CD8-positive, alpha-beta memory T cell (primary cell): ENCODE measurements at places on chromosomes 7 and 10.

GRCh38 chr7:17625043-17625442 lies 315.3 kb downstream of the SNX13 start:
- no peak for DNase-seq

- no peak for DNase-seq
Observed at GRCh38 chr7:102061981-102062390, 224.7 kb upstream of the SH2B2 start.

GRCh38 chr10:35412003-35412723 lies 75.9 kb downstream of the CCNY start:
- DNase-seq, result no peak

DNA sequence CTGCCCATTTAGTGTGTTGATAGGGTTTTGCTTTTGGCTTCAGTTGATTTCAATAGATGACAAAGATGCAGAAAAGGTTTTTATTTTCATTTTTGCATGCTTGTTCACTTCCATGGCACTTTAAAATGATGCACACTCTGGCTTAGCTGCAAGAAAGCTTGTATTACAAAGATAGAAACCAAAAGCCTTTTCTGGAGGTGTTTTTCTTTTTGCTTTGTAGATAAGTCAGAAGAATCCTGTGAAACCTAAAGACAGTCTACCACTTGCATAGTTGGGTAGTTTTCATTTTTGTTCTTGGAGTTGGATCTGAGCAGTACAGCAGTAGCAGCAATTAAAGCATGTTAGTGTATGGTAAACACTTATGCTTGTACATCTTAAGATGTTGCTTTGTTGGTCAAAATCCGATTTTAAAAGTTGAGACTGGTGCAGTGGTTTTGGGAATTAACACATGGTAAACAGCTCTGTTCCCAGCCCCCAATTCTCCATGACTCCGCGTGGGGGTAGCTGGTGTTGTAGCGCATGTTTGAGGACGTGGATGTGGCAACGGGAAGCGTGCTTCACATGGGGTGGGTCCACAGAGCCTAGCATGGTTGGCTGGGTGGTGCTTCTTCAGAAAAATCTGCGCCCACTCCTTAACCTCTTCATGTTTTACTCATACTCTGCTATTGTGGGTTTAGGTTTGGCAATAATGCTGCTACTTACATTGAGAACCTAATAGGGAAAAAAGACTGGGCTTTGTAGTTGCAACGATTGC lies 19.8 kb downstream of the CCNY start:
- no peak for DNase-seq

GRCh38 chr10:123496996-123497660 lies 169.0 kb upstream of the GPR26 start:
- no peak for DNase-seq

DNA sequence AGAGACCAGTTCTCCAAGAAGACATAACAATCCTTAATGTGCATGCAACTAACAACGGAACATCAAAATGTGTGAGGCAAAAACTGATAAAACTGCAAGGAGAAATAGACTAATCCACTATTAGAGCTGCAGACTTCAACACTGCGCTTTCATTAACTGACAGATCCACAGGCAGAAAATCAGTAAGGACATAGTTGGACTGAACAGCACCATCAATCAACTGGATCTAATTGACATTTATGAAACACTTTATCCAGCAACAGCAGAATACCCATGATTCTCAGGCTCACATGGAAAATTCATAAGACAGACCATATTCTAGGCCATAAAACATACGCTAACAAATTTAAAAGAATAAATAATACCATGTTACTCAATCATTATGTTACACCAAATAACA lies 21.6 kb upstream of the ATP6V0A4 start:
- no peak for DNase-seq

- no peak for DNase-seq
Observed at GRCh38 chr7:140122965-140123364, 53.8 kb downstream of the KDM7A start.

DNA sequence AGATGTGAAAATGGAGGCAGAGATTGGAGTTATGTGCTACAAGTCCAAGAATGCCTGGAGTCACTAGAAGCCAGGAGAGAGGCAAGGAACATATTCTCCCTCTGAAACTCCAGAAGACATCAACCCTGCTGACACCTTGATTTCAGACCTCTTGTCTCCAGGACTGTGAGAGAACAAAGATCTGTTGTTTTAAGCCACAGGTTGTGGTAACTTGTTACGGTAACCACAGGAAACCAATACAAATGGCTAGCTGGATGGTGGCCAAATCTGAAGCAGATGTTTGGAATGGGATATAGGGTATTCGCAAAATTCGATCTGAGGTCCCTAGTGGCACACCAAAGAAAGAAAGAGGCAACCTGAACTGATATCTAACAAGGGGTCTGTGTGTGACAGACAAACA lies 129.0 kb downstream of the HERPUD2 start:
- DNase-seq, result no peak

GRCh38 chr7:27656724-27657123 lies 6.0 kb downstream of the HIBADH start:
- no peak for DNase-seq

GRCh38 chr7:127819975-127820731 lies 168.2 kb downstream of the SND1 start:
- no peak for DNase-seq

GRCh38 chr10:113788604-113789083 lies 37.2 kb downstream of the PLEKHS1 start:
- DNase-seq, result no peak

DNA sequence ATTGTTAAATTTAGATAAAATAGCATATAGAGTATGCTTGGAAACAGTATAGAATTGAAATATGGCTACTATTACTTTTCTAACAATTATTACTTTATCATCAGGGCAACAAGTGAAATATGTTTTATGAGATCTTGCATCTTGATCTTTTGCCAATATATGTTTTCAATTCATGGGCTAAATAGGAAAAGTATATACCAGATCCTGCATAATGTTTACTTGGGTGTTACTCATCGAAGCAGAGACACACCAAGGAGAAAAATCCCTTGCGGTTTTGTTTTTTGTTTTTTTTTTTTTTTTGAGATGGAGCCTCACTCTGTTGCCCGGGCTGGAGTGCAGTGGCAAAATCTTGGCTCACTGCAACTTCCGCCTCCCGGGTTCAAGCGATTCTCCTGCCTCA lies 541.4 kb downstream of the SUGCT start:
- no peak for DNase-seq

DNA sequence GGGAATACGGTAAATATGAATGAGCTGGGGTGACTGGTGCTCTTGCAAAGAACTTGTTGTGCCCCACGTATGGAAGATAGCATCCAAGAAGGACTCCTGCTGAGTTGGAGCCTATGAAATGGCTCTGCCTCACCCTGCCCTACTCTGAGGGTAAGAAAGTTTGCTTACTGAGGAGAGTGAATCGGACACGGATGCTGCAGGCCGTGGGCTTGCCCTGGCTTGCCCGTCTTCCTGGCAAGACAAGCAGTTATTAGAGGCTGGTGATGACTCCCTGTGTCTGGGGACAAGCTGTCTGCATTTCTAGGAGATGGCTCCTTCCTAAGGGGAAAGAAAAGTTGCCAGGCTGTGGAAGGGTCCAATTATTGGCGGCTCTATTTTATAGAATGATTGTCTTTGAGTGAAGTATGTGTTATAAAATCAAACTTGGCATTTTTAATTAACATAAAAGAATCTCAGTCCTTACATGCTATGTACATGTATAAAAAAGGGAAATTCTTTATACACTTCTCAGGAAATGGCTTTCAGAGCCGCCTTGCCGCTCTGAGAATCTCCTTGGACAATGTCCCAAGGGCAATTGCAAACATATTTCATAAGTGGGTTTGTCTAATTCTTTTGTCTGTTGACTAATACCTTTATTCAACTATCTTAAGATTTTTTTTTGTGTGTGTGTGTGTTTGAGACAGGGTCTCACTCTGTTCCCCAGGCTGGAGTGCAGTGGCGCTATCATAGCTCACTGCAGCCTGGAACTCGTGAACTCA lies 64.6 kb downstream of the CYP26A1 start:
- DNase-seq, result no peak

- no peak for DNase-seq
Observed at GRCh38 chr10:132521041-132521465, 16.5 kb upstream of the INPP5A start.

DNA sequence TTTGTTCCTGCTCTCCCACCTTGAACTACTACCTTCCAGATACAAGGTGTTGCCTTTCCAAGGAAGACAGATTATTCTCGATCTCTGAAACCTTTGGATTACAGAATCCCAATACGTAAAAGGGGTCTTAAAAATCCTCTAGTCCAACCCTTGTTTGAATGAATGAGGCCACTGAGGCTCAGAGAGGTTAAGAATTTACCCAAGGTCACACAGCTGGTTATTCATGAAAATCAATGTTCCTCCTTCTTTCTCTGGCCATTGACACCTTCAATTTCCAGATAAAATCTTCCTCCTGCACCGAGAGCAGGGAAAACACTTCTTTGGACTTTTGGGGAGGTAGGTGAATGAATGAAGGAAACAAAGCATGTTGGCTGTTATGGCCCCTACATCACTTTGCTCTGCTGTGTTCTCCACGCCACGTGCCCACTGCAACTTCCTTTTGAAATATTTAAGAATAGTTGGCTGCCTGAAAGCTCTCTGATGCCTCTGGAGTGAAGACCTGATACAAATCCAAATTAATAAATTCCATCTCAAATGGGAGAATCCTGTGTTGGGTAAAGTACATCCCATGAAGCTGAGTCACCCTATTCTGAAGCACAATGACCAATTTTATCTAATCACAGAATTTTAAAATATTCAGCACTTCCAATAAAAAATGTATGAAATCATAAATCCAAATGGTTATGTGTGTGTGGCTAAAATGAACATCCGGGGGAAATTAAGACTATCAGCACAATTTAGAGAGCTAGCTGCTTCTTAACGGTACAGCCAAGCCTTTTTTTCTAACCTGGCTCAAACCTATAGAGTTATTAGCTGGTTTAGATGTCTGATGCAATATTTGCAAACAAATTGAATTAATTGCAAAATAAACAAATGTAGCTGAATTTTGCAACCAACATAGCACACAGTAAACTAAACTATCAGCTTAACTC lies 7.3 kb downstream of the SVIL start:
- no peak for DNase-seq

DNA sequence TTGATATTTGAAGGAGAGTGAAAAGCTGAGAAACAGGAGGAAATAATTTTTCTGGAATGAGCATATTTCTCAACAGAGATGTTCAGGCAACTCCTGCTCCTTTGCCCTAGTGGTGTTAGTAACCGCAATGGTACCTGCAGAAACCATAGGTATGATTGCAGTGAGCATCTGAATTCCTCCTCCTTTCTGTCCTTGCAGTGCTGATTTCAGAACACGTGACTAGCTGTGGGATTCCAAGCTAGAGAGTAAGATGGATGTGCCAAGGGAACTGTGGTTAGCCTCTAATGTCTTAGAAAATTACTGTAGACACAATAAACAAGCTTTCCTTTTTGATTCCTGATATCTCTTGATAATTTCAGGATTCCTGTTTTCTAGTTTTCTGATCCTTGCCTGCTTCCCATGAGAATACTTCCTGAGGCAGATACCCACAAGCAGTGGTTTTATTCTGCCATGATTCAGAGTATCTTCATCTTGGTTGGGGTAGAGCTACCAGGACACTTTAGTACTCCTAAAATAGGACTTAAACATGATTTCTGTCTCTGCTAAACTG lies 27.5 kb downstream of the LRGUK start:
- no peak for DNase-seq

DNA sequence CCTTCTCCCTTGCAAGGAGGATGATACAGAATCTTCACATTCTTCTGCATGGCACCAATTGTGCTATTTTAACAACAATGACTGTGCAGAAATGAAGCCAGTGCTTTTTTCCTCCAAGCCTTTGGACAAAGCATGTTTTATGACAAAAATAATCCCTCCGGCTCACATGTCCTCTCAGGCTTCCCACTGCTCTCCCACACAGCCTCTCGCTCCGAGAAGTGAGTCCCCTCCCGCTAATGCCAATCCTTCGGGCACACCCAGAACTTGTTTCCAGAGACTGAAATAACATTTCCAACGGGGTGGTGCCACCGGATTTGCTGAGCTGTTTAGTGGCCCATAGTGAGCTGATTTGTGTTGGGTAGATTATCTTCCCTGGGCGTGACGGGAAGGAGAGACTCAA lies 35.8 kb downstream of the RBM17 start:
- DNase-seq, result no peak

DNA sequence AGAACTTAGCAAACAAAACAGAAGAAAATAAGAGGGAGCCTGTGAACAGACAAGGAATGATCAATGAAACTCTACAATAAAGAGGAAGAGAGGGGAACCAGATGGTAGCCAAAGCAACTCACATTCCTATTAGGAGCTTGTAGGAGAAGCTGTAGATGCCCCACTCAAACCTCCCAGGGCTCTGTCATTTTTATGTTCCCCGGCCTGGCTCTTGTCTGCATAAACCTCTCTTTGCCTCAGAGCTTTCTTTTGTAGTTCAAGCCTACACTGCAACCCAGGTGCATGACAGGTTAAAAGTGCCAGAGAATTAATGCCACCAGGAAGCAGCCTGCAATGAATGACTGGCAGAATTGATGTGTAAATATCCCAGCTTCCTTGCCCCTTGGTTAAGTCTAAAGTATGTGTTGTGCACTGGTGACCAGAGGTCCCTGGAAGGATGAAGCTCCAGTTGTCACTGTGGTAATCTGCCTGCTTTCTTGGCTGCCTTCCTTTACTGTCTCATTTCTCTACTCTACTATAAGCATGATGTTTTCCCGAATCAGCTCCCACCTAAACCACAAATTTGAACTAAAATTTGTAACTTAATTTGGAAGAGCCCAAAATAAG lies 40.4 kb downstream of the HDAC9 start:
- DNase-seq, result no peak

DNA sequence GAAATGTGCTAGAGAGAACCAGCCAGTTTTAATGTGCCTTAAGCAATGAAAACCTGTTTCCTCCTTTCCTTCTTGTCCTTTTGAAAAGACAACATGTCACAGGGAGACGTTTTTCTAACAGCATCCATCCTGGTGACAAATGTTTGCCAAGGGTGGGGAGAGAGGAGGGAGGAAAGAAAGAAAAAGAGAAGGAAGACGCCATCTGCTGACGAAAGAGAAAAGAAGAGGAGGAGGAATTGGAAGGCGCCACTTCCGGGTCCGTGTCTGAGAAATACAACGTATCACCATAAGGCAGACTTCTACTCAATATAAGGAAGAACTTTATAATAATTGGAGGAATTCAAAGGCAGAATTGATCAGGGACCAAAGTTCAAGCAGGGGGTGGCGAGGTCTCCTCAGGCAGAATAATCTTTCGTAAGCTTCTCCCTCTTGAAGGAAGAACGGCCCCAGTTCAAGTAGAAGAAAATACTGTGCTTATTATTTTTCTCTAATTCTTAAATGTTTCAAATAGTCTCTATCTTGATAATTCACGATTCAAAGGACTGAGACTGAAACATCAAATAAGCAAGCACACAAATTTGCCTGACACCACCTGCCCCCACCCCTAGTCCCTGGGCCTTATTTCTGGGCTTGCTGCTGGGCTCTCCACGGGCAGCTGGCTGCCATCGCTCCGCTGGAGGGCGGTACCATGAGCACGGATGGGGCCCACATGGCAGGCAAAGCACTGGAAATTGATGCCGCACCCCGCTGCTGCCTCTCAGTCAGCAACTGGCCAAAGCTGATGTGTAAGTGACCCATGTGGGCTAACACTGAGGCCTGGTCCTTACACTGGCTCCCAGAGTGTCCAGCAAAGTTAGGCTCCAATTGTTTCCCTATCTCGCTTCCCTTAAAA lies 273.7 kb upstream of the KLF14 start:
- peak; percentile 53 for DNase-seq

GRCh38 chr10:109770663-109771062 lies 152.6 kb downstream of the XPNPEP1 start:
- no peak for DNase-seq
